ENCODE measurements at places on chromosomes 5 and 9.

DNA sequence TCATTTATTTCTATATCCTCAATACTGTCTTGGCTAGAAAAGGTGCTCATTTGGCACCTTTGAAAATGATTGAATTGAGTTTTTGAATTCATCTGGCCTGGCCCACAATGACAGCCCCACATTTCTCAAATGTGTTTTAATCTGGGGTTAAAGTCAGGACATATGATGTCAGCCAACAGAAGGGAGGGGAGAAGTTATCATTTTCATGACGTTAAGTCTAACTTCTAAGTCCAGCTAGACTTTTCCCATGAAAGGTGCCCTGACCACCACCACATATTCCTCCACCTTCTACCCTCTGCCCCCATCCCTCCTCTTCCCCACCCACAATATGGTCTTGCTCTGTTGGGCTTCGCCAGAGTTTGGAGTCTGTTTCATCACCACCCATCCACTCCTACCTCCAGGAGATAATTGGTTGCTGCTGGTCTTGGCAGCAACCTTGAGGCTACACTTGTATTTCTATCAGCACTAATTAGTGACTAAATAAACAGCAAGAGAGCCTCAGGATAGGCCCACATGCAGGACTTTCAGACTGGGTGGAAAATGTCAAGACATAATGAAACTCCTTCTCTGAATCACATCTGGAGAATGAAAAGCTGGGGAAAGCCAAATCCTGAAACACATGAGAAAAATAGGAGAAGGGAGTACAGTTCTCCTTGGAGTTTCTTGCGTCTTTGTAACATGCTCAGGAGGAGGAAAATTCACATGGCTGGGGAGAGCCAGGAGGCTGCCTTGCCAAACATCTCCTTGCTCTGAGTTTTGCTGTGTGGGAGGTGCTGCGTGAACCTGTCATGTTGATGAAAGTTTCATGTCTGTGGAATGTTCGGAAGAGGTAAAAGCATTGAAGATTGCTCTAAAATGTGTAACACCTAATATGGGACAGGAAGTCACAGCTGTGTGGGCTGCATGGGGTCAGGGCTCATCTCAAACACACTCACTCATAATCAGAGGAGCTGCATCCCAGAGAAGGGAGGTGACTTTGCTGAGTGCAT lies 544.7 kb upstream of the KLF4 start:
- no peak for DNase-seq

DNA sequence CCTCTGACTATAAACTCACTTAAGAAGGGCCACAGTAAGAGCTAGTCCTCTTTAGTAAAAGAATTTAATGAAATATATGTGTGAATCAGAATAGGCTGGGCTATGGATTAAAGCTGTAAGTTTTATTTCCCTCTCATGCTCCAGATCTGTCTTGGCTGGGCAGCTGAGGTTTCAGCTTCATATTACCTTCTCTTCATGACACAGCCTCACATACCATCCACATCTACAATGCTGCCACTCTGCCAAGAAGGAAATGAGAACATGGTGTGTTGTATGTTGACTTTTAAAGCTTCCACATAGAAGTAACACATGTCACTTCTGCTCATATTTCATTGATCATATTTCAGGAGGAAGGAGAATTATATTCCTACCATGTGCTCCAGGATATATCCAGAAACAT lies 776.0 kb upstream of the ACO1 start:
- no peak for DNase-seq

DNA sequence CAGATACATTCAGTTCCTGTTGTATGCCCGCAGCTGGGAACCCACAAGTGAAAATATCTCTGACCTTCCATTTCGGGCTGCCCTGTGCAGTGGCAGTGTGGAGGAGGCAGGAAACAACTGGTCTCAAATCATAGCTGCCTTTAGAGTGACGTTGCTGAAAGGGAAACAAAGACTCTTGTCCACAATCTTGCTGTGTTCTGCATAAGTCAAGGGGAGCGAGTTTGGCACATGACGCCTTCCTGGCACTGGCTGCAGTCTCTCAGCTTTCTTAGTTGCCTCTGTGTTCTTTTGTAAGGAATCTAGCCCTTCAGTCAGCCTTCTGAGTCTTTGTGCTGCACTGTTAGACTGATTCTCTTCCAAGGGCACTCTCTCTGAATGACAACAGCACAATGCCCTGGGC lies 24.0 kb downstream of the ADAMTS16 start:
- no peak for DNase-seq

- no peak for DNase-seq
These were observed 155.6 kb upstream of the IER5L start for GRCh38 chr9:129333617-129334104.

- no peak for DNase-seq
These were observed 56.7 kb upstream of the SLC25A51 start for GRCh38 chr9:37960631-37961030.

DNA sequence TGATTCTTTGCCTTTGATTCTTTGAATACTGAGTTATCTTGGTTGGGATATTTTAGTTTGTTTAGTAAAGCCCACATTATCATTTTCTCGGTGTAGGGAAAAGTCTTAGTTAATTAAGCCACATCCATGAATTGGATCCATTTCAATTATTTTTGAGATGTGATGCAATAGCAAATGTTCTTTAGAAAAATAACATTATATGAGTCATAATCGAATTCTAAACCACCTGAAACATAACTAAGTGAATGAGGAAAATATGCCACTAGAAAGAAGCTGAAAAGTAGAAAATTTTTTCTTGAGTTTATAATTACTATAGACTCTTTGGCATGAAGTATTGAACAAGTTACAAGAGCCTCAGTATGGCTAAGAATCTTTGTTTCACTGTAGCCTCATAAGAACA lies 17.5 kb upstream of the CCDC192 start:
- no peak for DNase-seq

- DNase-seq, result no peak
These were observed 850 bp downstream of the IL6ST start for GRCh38 chr5:55993731-55994494.

- no peak for DNase-seq
These were observed 44.0 kb downstream of the OTULIN start for GRCh38 chr5:14708551-14708950.

GRCh38 chr5:178396796-178397720 lies 164.5 kb upstream of the PHYKPL start:
- no peak for DNase-seq

GRCh38 chr5:149412783-149413476 lies 33.8 kb upstream of the IL17B start:
- no peak for DNase-seq

- DNase-seq, result no peak
These were observed 59.6 kb downstream of the SLC1A1 start for GRCh38 chr9:4549751-4550295.
